ENCODE measurements at places on chromosomes 13 and 19.

DNA sequence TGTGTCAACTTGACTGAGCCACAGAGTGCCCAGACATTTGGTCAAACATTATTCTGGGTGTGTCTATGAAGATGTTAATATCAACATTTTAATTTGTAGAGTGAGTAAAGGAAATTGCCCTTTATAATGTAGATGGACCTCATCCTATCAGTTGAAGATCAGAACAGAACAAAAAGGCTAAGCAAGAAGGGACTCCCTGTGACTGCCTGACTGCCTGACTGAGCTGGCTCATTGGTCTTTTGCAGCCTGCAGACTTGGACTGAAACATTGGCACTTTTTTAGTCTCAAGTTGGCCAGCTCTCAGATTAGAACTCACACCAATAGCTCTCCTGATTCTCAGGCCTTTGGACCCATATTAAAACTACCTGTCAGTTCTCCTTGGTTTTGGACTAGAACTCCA lies 600.4 kb upstream of the SLITRK6 start:
- DNase-seq, result no peak

GRCh38 chr19:41322451-41322850 lies 12.5 kb downstream of the CCDC97 start:
- no peak for DNase-seq

DNA sequence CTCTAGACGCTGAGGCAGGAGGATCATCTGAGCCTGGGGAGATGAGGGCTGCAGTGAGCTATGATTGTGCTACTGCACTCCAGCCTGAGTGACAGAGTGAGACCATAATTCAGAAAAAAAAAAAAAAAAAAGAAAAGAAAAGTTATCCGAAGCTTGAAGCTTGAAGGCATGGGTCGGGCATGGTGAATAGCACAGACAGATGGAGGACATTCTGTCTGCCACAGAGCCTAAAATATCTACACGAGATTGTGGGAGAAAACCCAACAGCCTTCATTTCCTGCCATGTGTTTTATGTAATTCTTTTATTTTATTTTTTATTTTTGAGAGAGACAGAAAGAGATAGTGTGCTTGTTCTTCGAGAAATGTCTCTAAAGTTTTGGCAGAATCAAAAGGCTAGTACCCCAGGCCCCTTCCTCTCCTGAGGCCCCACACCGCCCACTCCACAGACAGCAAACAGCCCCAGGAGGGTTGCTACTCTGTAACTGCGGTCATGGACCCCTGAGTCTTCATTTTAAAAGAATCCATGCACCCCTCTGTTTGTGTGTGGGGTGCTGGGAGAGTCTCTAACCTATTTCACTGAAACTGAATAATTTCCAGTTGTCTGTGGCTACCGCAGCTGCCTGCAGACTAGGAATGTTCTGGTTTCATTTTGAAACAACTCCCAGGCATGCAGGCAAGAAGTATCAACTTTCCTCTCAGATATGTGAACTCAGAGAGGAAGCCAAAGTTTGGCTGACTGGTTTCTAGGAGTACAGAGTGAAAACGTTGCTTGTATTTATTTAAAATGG lies 38.4 kb upstream of the RCBTB2 start:
- DNase-seq, result no peak

GRCh38 chr19:53365899-53366493 lies 491 bp downstream of the ZNF525 start:
- DNase-seq, result no peak

DNA sequence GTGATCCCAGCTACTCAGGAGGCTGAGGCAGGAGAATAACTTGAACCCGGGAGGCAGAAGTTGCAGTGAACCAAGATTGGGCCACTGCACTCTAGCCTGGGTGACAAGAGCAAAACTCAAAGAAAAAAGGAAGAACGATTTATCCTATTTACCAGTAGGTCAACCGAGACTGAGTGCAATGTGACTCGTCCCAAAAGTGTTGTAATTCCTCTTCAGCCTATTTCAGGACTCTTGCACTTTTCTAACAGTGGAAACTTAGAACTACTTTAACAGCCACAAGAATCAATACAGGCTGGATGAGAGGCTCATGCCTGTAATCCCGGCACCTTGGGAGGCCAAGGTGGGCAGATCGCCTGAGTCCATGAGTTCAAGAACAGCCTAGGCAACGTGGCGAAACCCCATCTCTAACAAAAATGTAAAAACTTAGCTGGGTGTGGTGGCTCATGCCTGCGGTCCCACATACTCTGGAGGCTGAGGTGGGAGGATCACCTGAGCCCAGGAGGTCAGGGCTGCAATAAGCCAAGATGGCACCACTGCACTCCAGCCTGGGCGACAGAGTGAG lies 4.3 kb upstream of the NR1H2 start:
- DNase-seq, result no peak

- DNase-seq, result no peak
Observed at GRCh38 chr13:110702591-110703526, 3.1 kb downstream of the CARS2 start.

DNA sequence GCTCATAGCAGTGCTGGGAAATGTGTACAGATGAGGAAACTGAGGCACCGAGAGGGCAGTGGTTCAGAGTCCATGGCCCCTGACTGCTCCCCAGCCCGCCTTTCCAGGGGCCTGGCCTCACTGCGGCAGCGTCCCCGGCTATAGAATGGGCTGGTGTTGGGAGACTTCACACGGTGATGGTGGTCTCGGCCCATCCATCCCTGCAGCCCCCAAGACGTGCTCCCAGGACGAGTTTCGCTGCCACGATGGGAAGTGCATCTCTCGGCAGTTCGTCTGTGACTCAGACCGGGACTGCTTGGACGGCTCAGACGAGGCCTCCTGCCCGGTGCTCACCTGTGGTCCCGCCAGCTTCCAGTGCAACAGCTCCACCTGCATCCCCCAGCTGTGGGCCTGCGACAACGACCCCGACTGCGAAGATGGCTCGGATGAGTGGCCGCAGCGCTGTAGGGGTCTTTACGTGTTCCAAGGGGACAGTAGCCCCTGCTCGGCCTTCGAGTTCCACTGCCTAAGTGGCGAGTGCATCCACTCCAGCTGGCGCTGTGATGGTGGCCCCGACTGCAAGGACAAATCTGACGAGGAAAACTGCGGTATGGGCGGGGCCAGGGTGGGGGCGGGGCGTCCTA lies 15.9 kb downstream of the LDLR start:
- DNase-seq, result no peak

GRCh38 chr19:11578258-11579142 lies 1.1 kb upstream of the ACP5 start:
- DNase-seq, result no peak

GRCh38 chr13:34156841-34157365 lies 339.0 kb downstream of the RFC3 start:
- DNase-seq, result no peak

- DNase-seq, result no peak
Observed at GRCh38 chr19:57028804-57029525, 90.8 kb upstream of the USP29 start.

- DNase-seq, result no peak
Observed at GRCh38 chr19:934865-935479, 9.1 kb downstream of the ARID3A start.

DNA sequence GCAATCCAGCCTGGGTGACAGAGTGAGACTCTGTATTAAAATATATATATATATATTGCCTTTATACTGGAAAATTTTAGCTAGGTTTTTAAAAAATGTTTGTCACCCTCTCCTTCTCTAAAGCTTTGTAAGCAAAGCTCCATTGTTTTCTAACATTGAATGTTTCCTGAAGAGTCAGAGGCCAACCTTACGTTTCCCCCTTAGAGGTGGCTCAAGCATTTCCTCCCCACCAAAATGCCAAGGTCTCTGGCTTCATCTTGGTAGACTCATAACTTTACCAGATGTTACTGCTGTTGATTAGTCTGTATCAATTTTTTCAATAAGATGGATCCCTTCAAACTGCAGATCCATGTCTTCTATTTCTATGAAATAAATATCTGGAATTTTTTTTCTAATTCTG lies 25.2 kb upstream of the IPO5 start:
- no peak for DNase-seq
